ENCODE measurements at places on chromosomes 16 and 17.

- DNase-seq = no peak
Observed at GRCh38 chr17:28892024-28892423, 5.5 kb downstream of the FLOT2 start.

DNA sequence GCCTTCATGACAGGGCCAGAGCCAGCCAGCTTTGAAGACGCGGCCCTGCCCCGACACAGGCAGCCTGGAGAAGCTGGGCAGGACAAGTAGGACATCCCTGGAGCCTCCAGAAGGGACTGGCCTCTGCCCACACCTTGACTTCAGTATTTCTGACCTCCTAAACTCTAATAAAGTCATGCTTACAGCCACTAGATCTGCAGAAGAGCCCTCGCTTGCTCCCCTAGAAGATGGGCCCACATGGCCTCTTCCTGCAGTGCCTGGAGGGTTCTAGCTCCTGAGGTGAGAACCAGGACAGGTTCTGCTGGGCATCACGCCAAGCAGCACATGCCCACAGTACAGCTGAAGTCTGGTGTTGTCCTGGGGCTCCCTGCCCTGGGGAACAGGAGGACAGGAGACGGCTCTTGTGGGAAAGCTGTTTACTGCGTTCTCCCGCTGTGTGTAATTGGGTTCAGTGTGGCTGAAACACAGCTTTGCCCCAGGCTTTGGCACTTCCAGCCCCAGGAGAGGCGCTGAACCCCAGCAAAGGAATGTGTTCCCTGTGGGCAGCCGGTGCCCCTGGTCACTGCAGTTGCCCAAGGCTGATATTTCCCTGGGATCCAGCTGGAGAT, 2.6 kb downstream of the APRT start:
- no peak for DNase-seq

GRCh38 chr16:56860226-56861020, 4.6 kb upstream of the SLC12A3 start:
- DNase-seq = no peak

DNA sequence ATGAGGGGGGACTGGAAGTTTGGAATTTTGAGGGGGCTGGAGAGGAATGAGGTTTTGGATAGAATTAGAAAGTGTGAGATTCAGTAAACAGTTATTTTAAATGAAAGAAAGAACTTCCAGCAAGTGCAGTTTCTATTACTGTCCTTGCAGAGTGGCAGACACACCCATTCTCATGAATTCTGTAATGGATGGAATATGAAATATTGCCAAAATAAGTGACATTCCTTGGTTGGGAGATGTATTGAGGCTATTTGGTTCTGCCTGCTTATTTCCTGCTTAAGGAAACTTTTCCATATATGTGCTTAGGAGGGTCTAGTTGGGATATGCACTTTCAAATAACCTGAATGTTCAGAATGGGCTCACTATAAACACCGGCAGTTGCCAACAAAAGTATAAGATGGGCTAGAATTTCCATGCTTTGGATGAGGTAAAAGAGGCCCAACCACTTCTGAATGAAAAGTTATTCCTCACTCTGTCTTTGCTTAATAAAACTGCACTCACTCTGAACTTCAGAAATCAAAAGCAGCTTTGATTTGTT, 434.4 kb downstream of the CA10 start:
- no peak for DNase-seq

- DNase-seq = no peak
Observed at GRCh38 chr17:46823657-46824056, 5.2 kb upstream of the WNT3 start.

GRCh38 chr16:27950206-27950887, 113.2 kb downstream of the GSG1L start:
- no peak for DNase-seq

GRCh38 chr17:61486135-61487120, 34.2 kb downstream of the TBX4 start:
- no peak for DNase-seq

- no peak for DNase-seq
Observed at GRCh38 chr16:49681217-49681883, 174.6 kb downstream of the ZNF423 start.

DNA sequence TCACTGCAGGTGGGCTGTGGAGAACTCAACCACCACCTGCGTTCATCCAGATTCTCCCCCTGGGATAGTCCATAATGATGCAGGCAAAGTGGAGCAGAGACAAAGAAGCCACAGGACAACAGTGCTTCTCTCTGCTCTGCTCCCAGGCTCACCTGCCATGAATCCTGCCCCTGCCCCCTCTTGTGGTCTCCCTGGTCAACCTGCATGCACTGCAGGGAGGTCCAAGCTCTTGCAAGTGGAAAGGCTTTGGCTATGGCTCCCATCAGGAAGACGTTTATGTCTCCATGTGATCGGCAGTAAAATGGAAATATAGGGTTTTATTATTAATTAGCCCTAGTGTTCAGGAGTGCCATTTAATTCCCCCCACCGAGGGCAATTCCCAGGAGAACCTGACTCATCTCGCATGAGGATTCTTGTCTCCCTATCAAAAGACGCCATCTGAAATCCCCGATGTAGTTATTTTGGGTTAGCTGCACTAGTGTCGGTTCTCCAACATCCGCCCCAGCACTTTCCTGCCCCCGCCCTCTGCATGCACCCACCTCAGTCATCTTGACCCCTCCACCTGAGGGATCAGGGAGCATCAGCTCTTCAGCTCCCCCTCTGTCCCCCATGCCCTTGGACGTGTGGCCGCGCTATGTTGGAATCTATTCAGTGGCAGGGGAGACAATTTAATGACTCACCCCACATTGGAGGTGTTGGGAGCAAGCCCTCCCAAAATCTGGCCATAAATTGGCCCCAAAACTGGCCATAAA, 91.8 kb downstream of the KCNJ12 start:
- no peak for DNase-seq

GRCh38 chr16:64253096-64253495, 868.8 kb downstream of the CDH11 start:
- no peak for DNase-seq

- no peak for DNase-seq
Observed at GRCh38 chr16:66376577-66377305, 10.2 kb downstream of the CDH5 start.

DNA sequence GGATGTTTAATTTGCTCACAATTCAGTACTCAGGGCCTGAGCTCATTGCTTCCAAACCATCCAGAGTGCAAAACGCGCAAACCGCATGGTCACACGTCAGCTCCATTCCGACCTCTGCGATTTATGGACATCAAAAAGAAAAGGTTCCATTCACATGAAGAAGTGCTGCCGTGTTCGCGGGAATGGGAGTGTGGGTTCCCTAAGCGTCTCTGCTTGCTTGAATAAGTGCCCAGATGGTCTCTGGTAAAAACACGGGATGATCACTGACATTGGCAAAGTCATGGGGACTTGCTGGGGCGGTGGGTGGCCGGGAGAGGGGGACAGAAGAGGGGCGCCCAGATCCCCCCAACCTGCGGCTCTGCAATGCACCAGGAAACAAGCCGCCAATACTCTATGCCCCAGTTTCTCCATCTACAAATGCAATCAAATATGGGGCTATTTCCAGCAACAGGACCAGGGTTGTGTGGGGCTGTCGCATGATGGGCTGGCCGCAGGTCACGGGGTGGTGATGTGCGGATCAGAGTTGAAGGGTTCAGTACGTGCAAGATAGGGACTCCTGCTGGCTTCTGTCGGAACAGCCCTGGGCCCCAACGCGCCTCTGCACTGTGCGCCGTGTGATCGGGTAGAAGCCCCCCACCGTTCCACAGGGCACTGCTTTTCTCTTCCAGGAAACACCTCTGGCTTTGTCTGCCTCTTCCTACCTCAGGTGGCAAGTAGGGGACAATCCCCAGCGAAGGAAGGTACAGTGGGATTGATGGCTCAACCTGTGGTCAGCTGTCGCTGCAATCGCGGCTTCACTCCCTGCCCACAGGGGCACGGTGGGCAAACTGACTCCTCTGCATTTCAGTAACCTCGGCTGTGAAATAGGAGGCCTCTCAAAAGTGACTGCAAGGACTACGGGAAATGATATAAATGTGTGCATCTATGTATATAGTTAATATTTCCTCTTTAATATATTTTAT, 11.2 kb downstream of the FOXF1 start:
- DNase-seq = no peak

DNA sequence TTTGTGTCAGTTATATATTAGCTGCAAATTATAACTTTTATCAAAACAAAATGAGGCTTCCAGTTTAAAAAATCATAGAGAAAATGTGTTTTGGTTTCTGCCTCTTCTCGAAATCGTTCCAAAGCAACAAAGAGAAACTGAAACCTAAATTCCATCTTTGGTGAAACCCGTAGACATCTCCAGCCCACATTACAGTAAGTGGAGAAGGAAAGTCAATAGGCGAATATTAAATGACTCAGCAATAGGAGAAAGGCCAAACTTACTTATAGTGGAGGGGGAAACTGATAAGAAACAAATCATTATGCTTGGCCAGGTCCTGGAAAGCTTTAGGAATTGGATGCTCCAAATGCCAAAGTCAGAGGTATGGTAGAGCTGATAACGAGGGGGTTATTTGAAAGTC, 103.0 kb upstream of the SHISA6 start:
- no peak for DNase-seq

- DNase-seq = peak; percentile 53
Observed at GRCh38 chr16:85733155-85733838, 17.6 kb downstream of the C16orf74 start.

- no peak for DNase-seq
Observed at GRCh38 chr16:11611871-11612664, 25.3 kb upstream of the LITAF start.

- no peak for DNase-seq
Observed at GRCh38 chr17:50181144-50181543, 15.3 kb downstream of the SGCA start.

- peak; percentile 82 for DNase-seq
Observed at GRCh38 chr17:78337244-78338109, 22.4 kb downstream of the SOCS3 start.

- no peak for DNase-seq
Observed at GRCh38 chr17:7440113-7440833, 961 bp downstream of the FGF11 start.

- DNase-seq = no peak
Observed at GRCh38 chr16:58684001-58684353, 593 bp downstream of the SLC38A7 start.

DNA sequence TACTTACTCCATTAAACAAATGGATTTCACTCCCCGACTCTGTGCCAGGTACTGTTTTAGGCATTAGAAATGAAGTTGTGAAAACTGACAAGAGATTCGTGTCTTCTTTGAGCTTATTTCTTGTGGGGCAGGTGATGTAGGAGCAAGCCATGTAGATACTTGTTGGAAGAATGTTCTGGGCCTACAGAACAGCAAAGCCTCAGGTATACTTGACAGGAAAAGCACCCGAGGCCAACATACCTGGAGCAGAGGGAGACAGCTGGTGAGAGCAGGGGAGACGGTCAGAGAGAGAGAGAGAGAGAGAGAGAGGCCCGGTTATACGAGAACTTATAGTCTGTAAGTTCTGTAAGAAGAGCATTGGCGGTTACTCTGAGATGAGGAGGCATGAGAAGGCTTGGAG, 110.8 kb downstream of the FTO start:
- DNase-seq = no peak

GRCh38 chr17:65000798-65001197, 55.7 kb downstream of the GNA13 start:
- DNase-seq = no peak

DNA sequence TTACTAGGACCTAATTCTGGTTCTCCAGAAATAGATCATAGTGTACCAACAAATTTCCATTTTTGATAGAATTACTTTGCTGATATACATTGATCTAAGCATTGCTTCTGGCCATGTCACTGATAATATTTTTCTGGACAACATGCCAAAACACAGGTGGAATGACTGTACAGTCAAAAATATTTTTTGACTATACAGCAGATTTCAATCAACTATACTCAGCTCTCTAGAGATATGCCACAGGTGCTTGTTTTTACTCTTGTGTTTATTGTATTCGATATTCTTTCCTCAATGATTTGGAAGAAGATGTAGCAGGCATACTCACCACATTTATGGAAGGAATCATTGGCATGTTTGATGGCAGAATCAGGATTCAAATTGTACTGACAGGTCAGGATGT, 21.6 kb upstream of the TOX3 start:
- DNase-seq = no peak

DNA sequence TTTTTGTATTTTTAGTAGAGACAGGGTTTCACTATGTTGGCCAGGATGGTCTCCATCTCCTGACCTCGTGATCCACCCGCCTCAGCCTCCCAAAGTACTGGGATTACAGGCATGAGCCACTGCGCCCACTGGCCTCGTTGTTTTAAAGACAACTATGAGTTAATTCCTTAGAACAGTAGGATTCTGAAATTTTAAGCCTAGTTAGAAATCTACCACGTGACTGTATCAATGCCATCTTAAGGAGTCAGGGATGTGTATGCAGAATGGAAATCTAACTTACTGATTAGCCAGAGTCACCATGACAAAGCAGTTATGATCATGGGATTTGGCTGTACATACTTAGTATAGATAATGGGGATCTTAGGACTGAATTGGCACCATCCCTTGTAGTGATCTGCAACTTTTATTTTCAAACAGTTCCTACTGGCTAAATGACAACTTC, 2.8 kb downstream of the CEP20 start:
- DNase-seq = no peak

GRCh38 chr17:14119546-14119945, 50.2 kb downstream of the COX10 start:
- DNase-seq = no peak

DNA sequence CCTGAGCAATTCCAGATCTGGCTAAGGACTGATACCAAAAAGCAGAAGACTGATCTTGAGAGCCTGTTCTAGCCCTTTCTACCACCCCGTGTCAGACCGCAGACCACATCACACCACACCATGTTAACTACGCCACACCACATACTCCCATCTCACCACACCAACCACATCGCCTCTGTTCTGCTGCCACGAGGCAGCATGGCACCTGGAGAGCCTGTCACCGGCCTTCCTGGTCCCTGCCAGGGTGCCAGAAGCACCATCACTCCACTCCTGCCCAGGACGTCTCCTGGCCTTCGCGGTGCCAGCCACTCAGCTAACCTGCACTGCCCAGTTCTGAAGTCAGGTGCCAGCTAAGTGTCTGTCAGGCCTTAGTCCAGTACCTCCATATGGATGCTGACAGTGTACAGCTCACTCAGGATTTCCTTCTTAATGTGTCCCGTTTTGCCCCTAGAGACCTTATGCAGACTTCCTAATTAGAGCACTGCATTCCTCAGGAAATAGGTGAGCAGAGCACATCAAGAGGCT, 37.2 kb upstream of the BCAR1 start:
- no peak for DNase-seq

- no peak for DNase-seq
Observed at GRCh38 chr16:84050316-84050715, 7.7 kb upstream of the SLC38A8 start.

DNA sequence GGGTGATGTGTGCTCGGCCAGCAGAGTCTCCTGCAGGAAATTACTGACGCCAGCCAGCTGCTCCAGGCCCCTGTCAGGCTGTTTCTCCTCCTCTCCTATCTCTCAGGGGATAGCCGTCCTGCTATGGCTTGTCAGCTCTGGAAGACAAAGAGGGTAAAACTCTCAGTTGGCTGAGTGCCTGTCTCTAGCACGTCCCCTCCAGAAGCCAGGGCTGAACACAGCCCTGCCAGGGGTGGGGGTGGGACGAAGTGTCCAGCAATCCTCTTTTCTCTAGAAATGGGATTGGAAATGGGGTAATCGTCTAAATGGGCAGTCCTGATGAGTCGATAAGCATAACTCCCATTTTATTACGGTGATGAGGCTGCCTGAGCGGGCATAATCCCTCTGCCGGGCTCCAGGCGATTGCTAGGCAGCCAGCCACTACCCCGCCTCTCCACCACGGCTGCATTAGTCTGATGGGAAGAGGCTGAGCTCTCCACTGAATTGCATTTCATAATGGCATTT, 89.1 kb upstream of the GNAO1 start:
- no peak for DNase-seq

Data from fibroblast of skin of right quadriceps (primary cell).